Activated CD4-positive, alpha-beta T cell treated with anti-CD3 and anti-CD28 coated beads, Interleukin-2, amount 10 ng/mL, durations not matched to agents 7 days and 5 days (primary cell): ENCODE measurements at places on chromosomes 3 and 15.

- no peak for DNase-seq
These were observed 22.2 kb upstream of the GOLIM4 start for GRCh38 chr3:168117853-168118313.

DNA sequence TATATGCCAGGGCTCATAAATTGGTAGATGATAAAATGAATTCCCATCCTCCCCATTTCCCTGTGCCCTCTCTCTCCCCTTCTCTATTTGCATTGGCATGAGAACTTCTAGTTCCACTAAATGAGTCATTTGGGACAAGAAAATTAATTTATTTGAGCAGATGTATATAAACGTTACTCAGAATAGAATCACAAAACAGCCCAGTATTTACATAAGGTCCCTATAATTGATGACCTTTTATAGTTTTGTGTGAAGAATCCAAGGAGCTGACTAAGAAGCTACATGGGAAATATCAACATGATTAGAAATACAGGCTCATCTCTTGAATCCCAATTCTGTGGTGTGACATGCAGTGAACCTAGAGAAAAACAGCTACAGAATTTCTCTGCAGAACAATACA, 617.7 kb upstream of the NR2F2 start:
- no peak for DNase-seq

- no peak for DNase-seq
These were observed 68.1 kb upstream of the DLG1 start for GRCh38 chr3:197366301-197367044.

GRCh38 chr15:75452364-75452864, 924 bp upstream of the SIN3A start:
- peak; percentile 90 for DNase-seq

GRCh38 chr3:9806137-9806536, 3.9 kb upstream of the TTLL3 start:
- no peak for DNase-seq

- no peak for DNase-seq
These were observed 705 bp downstream of the NIPA2 start for GRCh38 chr15:22839046-22839695.

GRCh38 chr3:137201066-137201465, 243.3 kb downstream of the IL20RB start:
- no peak for DNase-seq

GRCh38 chr3:186966406-186966805, 36.1 kb downstream of the ST6GAL1 start:
- no peak for DNase-seq

- DNase-seq, result peak; percentile 56
These were observed 880 bp downstream of the PPP4R2 start for GRCh38 chr3:72997421-72997961.

DNA sequence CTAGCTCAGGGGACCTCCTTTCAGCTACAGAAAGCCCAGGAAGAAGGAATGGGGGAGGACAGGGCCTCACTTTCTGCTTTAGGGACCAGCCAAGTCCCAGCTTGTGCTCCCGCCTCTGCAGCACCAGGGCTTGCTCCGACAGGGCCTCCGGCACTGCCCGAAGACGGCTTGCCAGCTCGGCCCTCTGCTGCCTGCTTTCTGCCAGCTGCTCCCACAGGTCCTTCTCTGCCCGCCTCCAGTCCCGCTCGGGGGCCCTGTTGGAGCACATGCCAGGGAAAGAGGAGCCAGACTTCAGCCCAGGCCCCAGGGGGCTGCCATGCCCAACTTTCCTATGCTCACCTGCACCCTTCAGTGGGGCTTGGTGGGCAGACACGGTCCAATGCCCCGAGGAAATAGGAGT, 4.3 kb upstream of the CLK3 start:
- DNase-seq, result no peak

DNA sequence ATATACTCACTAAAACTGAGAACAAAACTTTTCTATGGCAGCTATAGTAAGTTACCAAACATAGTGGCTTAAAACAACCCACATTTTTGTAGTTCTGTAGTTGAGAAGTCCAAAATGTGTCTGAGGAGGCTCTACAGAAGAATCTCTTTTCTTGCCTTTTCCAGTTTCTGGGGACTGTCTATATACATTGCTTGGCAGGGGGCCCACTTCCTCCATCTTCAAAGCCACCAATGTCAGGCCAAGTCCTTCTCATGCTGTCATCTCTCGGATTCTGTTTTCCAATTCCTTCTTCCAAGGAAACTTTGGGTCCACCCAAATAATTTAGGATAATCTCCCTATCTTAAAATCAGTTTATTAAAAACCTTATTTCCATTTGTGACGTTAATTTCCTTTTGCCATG, 92.7 kb downstream of the DLG1 start:
- DNase-seq, result no peak

DNA sequence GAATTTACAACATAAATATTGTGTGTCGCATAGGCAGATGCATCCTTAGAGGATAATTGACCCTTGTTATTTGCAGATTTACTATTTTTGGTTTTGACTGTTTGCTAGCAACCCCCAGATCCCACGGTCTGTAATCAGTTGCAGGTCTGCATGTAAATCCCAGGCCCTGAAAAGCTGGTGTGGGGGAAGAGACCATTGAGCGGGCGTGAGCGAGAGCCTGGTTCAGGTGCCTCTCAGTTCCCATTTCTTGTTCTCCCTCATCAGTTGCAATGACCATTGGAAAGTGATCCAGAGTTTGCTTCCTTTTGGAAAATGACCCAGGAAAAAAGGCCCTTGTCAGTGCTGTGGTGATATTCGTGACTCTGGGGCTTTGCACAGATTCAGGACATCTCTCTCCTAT, 238.9 kb downstream of the UACA start:
- no peak for DNase-seq

- no peak for DNase-seq
These were observed 407.1 kb downstream of the ZPLD1 start for GRCh38 chr3:102841866-102842265.

GRCh38 chr3:167742338-167742737, 6.8 kb downstream of the SERPINI1 start:
- no peak for DNase-seq

- DNase-seq, result no peak
These were observed 75.2 kb upstream of the HERC1 start for GRCh38 chr15:63908991-63909390.

DNA sequence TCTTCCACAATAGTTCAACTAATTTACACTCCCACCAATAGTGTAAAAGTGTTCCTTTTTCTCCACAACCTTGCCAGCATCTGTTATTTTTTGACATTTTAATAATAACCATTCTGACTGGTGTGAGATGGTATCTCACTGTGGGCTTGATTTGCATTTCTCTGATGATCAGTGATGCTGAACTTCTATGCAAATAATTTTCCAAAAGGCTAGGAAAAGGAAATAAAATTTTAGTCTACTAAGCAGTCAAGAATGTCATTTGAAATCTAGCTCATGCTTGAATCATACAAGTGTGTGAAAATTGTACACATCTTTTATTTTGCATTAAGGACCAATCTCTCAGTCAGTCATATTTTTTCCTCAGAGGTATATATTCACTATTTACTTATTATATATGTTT, 101.7 kb upstream of the UBP1 start:
- no peak for DNase-seq

- DNase-seq, result no peak
These were observed 603 bp upstream of the TRANK1 start for GRCh38 chr3:36945333-36945980.

DNA sequence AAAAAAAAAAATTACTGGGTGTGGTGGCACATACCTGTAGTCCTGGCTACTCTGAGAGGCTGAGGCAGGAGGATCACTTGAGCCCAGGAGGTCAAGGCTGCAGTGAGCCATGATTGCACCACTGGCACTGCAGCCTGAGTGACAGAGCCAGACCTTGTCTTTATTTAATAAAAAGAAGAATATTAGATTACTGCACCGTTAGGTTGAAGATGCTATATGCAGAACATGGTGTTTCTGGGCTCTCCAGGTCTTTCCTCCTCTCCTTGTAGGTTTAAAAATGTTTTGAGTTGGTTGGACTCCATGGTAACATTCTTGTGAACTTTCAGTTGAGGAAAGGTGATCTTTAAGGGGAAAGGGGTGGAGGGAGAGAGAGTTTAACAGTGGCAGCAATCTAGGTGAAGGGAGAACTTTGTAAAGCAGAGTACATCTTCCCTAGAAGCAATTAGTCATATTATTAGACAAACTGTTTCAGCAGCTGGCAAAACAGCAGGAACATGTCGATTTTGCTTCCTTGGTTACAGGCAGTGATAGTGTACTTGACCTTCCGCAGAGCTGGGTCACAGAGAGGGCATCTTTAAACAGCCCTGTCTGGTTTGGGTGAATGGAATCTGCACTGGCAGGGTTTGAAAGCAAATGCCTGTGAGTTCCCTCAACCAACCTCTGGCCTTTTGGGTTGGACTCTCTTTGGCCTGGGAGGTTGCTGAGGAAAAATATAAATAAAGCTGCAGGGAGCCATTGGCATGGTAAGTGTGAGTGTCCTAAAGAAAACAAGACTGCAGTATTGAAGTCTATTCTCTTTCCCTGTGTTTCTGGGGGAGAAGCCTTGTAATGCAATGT, 42.8 kb downstream of the NR2C2 start:
- DNase-seq, result no peak

GRCh38 chr3:139797724-139798343, 120.1 kb upstream of the NMNAT3 start:
- peak; percentile 38 for DNase-seq

DNA sequence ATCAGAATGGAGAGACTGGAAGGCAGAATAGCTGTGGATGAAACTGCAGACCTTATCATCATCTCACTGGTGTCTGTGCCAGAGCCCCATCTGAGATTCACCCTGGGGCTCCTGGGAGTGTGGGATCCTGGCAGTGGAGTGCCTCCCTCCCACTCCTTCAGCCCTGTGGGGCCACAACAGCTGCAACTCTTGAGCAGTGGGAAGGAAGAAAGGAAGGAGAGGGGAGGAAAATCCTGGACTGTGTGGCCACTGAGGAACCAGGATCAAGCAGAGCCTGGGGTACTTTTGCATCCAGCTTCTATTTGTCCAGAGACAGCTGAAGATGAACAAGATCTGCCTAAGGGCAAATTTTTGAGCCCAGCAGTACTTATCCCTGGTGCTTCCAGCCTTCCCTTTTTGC, 13.1 kb upstream of the ALDH1A2 start:
- no peak for DNase-seq

- DNase-seq, result no peak
These were observed 120.8 kb downstream of the GMPS start for GRCh38 chr3:155991212-155991611.

GRCh38 chr15:72902245-72902918, 118.8 kb upstream of the ADPGK start:
- DNase-seq, result no peak

GRCh38 chr3:94001191-94001590, 21.2 kb downstream of the ARL13B start:
- DNase-seq, result no peak

- no peak for DNase-seq
These were observed 4.2 kb downstream of the RMDN3 start for GRCh38 chr15:40750885-40751284.

- DNase-seq, result no peak
These were observed 125.5 kb upstream of the ADAMTS9 start for GRCh38 chr3:64813326-64813725.

DNA sequence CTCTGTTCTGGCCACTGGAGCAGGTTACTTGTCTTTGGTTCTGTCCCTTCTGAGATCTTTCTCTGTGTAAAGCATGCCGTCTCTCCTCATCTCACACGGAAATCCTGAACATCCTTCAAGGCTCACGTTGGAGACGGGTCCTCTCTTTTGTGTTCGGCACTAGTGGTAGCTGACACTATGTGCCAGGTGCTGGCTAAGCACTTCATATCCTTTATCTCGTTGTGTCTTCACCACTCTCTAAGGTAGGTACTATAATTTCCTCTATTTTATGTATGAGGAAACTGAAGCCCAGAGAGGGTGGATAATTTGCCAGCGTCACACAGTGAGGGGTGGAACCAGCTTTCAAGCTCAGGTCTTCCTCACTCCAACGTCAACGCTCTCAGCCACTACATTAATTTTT, 1.2 kb downstream of the IFT122 start:
- peak; percentile 27 for DNase-seq

DNA sequence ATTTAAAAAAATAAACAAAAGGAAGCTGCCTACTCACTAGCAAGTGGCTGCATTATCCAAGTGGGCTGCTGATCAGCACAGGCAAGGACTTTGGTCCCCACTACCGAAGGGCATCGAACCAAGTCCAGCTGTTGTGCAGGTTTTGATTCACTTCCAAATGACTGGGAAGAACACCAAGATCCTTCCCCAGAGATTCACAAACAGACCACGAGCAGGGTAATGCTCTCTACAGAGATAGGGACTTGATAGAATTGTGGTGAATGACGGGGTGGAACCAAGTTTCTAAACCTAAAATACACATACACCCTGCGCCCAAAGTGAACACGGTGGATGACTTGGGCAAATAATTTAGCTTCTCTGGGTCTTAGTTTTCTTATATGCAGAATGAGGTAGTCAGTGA, 203.7 kb upstream of the ICE2 start:
- DNase-seq, result no peak

DNA sequence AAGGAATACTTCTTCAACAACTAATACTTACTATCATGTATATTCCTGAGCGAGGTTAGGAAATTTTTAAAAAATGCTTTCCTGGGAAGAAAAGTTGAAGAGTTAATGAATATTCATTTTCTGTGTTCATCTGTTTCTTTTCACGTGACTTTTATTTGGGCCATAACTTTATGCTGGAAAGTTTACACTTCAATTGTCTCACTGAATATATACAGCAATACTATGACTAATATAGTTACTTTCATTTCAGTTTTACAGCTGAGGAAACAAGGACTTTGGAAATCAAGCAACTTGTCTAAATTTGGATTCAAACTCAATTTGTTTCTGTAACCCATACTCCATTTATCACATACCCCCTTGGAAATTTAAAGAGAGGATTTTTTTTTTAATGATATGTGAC, 894.2 kb downstream of the ROBO1 start:
- DNase-seq, result no peak

- DNase-seq, result no peak
These were observed 9.4 kb upstream of the PARP6 start for GRCh38 chr15:72281713-72282112.

GRCh38 chr3:50194903-50195500, 3.6 kb downstream of the GNAT1 start:
- DNase-seq, result no peak

GRCh38 chr3:82179291-82179690, 417.8 kb upstream of the GBE1 start:
- DNase-seq, result no peak

DNA sequence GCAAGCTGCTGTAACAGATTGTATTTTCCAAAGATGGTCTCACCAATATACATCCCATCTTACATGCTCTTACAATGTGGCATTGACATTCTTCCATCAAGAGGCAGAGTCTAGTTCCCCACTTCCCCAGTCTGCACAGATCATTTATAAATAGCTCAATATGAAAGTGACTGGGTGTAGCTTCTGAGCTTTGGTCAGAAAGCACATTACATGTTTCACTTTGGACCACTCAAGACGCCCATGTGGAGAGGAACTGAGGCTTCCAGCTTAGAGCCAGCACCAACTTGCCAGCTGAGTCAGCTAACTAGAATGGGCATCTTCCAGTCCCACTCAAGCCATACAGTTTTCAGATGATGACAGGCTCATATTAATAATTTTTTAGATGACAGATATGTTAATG, 45.5 kb downstream of the GREM1 start:
- no peak for DNase-seq
